ENCODE measurements at places on chromosomes 1 and 21.
A peak's percentile ranks its signal among the peaks of the same experiment; 100 is the strongest.

- DNase-seq, result no peak
These were observed 22.5 kb downstream of the KIF26B start for GRCh38 chr1:245177071-245177900.

DNA sequence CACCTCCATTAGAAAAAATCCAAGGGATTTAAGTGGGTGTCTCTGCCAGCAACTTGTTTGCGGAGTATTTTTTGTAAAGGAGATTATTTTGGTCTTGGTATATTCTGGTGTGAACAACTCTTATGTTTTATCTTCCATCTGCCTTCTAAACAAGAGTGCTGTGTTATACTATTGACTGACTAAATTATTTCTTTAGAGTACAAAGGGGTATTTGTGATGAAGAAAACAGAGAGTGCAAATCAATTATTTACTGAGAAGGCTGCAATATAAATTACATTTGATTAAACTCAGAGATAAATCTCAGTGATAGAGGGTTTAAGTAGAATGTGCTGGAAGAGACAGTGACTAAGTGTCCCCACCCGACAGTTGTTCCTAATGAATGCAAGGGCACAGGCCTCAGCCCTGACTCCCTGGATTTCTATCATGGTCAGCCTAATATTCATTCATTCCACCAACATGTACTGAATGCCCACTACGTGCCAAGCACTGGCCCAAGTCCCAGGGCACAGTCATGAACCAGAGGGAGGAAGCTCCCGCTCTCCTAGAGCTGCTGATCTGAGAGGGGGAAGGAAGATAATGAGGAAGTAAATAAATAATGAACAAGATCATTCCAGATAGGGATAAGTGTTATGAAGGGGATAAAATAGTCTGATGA is 196.9 kb upstream of the C8B start:
- DNase-seq, result no peak

- DNase-seq, result peak; percentile 60
These were observed 627 bp downstream of the CERS2 start for GRCh38 chr1:150973836-150974579.

DNA sequence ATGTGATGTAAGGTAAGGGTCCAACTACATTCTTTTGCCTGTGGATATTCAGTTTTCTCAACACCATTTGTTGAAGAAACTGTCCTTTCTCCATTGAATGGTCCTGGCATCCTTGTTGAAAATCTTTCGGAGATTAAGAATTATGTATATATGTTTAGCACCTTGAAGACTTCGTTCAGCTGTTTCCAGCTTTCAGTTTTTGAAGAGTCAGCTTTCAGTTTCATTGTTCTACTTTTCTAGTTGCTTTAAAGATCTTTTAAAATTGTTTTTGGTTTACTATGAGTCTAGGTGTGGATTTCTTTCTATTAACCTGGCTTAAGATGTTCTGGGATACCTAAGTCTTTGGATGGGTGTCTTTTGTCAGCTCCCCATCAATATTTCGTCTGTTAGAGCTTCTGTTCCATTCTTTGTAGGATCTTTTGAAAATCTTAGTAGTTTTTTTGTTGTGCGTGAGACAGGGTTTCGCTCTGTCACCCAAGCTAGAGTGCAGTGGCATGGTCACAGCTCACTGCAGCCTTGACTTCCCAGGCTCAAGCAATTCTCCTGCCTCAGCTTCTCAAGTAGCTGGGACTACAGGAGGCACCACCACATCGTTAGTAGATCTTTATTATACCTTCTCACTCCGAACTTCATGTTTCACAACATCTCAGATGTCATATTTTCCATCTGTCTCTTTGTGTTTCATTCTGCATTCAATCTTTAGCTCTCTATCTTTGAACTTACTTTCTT is 353.5 kb upstream of the B3GALT2 start:
- peak; percentile 32 for DNase-seq

GRCh38 chr1:187654635-187655034 is 825.9 kb downstream of the PLA2G4A start:
- DNase-seq, result no peak

GRCh38 chr1:33743221-33743998 is 120.5 kb upstream of the HMGB4 start:
- no peak for DNase-seq

GRCh38 chr1:219837274-219837993 is 90.9 kb downstream of the SLC30A10 start:
- no peak for DNase-seq

DNA sequence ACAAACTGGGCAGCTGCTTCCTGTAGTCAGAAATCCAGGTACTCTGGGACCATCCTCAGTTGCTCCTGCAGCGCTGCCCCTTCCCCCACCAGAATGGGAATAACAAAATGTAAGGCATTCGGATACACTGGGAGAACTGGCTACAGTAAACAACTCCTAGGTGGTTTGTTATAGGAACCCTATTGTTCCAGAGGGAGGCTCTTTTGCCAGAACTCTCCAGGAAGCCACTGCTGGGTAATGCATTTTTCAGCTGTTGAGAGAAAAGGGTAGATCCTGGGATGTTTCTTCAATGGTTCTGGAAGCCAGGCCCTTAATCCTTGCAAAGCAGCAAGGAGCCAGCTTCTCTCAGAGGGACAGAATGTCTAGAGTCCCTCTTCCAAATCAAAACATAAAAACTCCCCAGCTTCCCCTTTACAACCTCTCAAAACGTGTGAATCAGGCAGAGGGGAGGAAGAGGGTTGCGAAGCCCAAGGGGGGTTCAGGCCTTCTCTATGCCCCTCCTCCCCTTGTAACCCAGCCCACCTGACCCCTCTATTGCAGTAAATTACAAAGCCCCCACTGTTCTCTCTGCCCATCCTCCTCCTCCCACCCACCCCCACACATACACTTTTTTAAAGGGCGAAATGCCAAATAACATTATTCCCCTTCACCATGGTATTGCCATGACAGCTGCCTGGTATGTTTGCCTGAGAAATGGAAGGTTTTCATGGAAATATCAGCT is 29.1 kb downstream of the PLPP3 start:
- DNase-seq, result no peak
